ENCODE measurements at places on chromosomes 6 and 20.

- no peak for DNase-seq
These were observed 15.7 kb upstream of the DNAAF9 start for GRCh38 chr20:3423126-3423525.

- no peak for DNase-seq
These were observed 103.8 kb downstream of the CEBPB start for GRCh38 chr20:50294164-50295088.

DNA sequence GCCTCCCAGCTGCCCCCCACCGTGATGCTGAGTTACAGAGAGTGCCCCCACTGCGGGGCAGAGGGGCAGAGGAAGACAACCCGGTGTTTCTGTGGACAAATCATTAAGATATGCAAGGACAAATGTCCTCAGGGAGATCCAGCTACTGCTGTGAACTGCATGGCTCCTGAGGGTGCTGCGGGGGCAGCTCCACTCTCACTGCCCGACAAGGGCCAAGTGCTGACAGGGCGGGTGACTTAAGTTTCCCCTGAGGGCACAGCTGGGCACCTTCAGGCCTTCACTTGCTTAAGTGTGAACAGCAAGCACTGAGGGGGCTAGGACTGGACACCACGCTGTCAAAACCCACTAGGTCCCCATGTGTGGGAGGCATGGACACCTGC, 26.2 kb upstream of the TCFL5 start:
- no peak for DNase-seq

DNA sequence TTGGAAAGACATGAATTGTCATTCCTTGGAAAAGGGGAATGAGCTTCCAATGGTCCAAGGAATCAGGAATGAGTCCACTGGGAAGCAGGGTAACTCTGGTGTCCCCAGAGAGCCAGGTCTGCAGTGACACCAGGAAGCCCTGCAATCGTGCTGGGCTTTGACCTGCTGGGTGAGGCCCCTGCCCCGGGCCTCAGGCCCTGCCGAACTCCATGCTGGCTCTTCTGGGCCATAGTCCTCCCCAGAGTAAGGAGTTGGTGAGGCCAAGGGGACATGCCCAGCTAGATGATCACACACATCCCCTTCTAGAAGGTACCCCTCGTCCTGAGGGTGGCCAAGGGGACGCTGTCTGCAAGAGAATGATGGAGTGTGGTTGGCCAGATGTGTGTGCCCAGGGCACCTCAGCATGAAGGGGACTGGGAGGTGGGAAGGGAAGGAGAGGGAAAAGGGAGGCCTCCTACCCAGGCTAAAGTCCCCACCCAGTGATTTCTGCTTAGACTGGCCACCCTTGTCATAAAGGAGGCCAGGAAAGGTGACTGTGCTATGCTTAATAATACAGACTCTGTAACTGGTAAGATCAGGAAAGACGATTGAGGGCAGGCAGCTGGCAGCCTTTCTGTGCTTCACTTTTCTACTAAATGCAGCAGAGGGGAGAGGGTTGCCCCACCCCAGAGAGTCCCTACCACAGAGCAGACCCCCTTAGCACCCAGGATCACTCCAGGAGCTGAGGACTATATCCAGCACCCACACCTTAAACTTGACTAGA, 119.3 kb downstream of the SNX5 start:
- DNase-seq, result no peak

GRCh38 chr6:51927450-51927849, 160.0 kb downstream of the PKHD1 start:
- no peak for DNase-seq

GRCh38 chr6:90356012-90356421, 59.4 kb upstream of the BACH2 start:
- no peak for DNase-seq

DNA sequence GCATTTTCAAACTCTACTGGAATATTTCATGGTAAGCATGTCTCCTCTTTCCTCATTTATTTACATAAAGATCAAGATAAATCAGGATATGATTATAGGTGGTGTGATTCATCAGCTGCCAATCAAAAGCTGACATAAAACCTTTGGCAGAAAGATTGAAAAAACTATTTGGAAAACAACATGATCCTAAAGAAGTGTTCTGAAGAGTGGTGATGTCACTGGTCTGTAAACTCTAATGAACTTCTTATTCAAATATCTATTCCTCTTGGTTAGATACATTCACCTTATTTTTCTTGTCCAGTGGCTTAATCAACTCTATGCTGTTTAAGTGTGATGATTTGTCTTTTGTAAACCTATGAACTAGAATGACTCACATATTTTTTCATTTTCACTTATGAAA, 535.5 kb upstream of the CITED2 start:
- no peak for DNase-seq

DNA sequence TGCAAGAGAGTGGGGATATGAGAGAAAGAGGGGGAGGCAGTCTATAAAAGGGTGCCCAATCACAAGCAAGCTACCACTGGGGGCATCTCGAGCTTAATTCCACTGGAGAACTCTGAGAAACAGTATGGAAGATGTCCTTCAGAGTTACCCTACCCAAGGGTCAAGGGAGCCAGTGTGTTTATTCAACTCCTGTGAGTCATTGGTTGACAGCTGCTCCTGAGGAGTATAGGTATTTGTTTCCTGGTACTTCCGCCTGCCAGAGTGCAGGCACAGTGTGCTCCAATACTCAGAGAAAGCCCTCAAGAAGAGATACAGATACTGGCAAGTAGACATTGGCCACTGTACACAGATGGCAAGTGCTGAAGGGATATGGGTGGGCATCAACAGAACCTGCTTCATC, 49.5 kb downstream of the ARHGAP40 start:
- DNase-seq, result no peak

DNA sequence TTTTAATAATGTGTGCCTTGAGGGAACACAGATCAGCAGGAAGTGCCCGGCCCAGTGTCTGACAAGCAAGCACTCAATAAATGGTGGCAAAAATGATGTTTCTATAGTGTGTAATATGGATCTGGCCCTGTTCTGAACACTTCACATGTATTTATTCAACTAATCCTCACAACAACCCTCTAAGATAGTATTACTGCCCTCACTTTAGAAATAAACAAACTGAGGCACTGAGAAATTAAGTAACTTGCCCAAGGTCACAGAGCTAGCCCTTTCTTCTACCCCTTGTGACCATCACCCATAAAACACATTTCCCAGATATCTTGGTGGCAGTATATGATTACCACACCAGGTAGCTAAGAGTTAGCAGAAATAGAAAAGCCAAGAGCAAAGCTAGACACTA, 12.8 kb upstream of the MTFR2 start:
- DNase-seq, result no peak

DNA sequence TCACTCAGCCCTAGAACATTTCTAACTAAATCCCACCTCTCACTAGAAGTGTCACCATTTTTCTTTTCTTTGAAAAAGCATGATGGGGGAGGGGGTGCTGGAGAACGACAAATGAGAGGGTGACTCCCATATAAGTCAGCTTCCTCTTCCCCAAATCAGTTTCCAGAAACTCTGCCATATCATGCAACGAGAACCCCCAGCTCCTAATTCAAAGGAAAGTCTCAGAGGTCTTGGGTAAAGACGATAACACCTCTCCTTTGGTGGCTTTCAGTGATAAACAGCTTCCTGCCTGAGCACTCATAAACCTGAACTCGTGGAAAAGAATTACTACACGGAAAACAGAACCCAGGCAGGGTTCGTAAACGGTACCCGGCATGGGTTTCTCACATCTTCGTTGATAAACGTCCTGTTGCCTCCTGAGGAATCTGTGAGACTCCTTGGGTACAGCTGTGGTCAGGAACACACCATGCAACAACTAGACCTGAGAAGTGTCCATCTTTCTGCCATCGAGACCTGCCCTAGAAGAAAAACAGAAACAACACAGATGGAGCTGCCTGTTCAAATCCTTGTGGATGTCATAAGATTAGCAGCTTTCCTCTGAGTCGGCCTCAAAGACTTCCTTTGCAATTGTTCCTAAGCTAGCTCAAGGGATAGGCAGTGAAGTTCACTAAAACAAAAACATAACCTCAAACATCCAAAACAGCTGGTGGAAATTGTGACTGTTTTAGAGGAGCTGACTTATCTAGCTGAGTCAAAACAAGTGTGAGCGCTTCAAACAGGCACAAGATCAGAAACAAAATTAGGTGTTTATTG, 185.8 kb upstream of the PRDM1 start:
- peak; percentile 78 for DNase-seq

- DNase-seq, result no peak
These were observed 4.6 kb upstream of the CDKN1A start for GRCh38 chr6:36673882-36674281.

GRCh38 chr6:132973514-132973993, 159.2 kb downstream of the RPS12 start:
- DNase-seq, result no peak

DNA sequence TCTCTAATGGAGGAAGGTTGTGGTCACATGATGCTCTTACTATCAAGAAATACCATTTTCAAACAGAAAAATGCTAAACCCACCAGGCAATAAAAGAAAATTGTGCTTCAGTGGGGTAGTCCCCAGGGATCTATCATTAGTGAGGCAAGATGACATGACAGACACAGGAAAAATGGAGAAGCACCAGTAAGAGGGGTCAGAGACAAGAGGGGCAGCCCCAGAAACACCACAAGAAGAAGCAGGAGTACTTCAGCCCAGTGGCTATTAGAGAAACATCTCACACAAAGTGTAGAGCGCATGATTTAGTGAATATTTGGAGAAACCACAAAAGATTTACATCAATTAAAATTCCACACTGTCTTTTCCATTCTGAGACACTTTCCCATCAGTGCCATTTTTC, 10.2 kb upstream of the TMEM200A start:
- no peak for DNase-seq
